T-helper 2 cell (primary cell): ENCODE measurements at places on chromosomes 3 and 15.

- DNase-seq: no peak
These were observed 211.5 kb downstream of the CDIN1 start for GRCh38 chr15:36790891-36791290.

DNA sequence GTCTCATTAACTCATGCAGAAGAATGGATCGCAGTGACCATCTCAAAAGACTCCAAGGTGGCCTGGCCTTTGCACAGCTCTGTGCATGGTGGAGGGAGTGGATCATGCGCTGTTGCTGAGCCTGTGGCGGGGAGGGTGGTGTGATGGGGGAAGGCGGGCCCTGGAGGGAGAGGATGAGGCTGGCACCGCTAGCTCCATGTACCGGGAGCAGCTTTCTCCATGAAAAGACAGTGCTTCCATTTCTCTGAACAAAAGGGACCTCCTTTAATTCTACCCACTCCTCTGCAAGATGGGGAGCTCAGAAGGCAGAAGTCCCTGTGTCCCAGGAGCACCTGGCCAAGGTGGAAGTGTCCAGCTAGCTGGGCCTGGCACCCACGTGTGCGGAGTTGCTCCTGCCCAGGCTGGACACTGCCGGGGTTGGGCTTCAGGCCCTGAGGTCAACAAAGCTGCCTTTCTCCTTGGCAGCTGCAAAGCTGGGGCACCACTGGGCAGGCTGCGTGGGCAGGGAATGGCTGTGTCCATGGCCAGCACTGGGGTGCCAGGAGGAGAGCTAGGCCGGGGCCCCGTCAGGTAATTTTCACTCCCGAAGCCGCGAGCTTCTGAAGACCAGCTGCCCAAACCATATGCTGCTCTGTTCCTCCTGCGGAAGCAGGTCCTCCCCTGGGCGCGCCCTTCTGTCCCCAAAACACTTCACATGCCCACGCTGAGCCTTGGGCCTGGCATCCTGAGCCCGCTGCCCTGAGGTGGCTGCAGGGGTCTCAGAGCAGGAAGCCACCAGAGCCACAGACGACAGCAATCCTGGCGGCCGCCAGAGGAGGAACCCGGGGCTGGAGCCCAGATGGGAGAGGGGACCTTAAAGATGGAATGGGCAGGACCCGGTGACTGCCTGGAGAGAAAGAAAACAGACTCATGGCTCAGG is 6.4 kb downstream of the MAP6D1 start:
- DNase-seq: no peak

- no peak for DNase-seq
These were observed 298.5 kb downstream of the DIPK2A start for GRCh38 chr3:144270100-144270499.

- no peak for DNase-seq
These were observed 1679.4 kb downstream of the OTOL1 start for GRCh38 chr3:163175970-163176369.

DNA sequence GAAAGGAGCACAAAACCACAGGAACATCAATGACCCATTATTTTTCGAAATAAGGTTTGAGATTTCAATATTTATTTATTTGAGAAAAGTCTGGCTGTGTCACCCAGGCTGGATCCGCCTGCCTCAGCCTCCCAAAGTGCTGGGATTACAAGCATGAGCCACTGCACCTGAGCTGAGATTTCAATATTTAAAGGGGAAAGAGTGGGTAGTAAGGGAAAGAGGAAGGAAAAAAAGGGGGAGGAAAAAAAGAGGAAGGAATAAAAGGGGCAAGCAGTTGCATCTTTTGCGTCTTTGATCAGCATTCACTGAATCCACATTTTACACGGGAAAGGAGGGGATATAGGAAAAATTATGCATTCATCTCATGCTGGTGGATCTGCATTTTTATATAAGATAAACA is 47.4 kb downstream of the ERICH6 start:
- no peak for DNase-seq

DNA sequence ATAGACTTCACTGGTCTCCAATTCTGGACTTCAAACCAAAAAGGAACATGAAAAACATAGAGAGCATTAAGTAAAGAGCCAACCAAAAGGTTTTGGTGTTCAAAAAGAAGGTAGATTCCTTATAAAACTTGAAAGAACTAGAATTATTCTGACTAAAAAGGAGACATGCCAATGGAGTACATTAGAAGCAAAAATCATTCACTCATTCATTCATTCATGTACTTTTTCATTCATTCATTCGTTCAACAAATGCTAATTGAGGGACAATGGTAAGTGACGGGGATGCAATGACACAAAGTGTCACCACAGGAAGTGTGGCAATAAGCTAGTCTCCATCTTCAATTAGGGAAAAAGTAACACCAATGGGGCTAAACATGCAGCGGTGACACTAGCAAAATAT is 181.0 kb upstream of the ATP11B start:
- no peak for DNase-seq
